T-cell (primary cell): ENCODE measurements at places on chromosomes 2 and 18.

DNA sequence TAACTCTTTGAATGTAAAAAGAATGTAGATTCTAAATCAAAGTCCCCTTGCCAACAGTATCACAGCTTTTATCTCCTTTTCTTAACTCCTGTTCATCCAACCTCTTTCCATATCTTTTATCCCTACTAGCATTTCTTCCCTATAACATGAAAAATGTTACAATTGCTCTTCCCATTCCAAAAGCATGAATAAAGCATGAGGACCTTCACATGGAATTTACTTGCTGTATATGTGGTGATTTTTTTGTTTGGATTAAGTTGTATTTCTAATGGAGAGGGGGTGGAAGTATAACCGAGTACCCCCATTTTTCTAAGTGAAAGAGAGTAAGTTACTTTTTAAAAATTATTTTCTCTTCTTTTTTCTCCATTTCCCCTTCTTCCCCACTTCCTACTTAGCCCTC, 94.9 kb upstream of the RBBP8 start:
- DNase-seq, result no peak

GRCh38 chr18:8788503-8789429, 83.4 kb downstream of the MTCL1 start:
- DNase-seq, result no peak

DNA sequence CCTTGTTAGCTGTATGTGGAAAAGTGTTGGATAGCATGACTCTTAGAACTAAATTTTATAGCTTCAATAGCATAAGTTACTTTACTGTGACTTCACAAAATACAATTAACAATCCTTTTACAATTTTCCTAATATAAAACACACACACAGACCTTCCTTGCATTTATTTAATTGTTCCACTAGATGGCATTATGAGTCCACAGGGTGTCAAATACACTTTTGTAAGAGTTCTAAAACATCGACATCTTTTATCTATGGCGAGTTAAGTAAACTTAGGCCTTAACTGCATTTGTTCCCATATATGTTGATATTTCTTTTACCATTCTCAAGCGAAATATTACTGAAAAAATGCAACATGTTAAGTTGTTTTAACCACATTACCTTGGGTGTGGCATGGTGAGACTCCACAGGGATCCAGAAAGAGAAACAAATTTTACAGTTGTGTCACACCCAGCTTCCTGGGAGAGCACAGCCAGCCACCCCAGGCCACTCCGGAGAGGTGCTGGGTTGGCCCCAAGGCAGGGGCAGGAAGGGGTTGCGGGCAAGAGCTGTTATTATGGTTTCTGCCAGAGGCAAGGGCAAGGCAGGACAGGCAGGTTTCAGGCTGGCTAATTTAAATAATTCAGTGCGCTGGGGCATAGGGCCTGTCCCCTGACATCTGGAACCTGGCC, 312.4 kb upstream of the MC4R start:
- DNase-seq, result no peak

DNA sequence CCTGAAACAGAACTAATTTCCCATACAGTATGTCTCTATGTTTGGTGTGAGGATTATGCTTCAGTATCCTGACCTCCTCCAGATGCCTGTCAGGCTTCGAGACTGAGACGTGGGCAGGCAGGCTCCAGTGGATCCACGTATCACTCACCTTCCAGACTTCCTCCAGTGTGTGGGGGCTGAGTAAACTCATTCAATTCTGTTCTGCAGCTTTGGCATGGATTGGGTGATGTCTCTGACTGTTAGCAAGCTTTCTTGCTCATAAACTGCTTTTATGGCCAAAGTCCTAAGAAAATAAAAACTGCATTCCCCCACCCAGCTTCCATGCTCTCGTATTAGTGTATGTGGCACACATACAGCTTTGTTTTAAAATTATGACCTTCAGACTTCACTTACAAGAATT, 53.6 kb downstream of the CCDC93 start:
- DNase-seq, result no peak

DNA sequence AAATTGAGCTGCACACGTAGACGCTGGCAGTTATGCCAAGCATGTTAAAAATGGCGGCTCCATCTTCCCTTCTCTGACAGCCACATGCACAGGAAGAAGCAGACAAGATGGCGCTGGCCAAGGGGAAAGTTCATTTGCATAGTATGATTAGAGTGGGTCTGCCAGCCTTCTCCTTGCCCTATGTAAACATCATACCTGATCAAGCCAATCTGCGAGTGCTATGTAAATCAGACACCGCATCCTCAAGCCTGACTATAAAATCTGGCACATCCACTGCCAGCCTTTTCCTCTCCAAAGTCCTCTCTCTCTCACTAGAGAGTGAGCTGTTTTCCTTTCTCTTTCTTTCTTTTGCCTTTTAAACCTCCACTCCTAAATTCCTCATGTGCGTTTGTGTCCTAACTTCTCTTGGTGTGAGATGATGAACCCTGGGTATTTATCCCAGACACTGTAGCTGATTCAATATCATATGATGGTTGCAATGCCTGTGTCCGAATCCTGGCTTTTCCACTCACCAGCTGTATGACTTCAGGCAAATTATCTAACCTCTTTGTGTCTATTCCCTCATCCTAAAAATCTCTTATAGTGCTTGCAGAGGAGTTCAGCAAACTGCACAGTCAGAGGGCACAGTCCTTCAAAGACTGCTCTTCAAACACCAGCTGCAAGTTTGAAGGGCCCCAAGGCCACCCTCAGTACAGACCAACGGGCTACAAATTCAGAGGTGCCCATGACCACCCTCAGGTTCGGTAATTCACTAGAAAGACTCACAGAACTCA, 39.3 kb upstream of the ITSN2 start:
- no peak for DNase-seq

DNA sequence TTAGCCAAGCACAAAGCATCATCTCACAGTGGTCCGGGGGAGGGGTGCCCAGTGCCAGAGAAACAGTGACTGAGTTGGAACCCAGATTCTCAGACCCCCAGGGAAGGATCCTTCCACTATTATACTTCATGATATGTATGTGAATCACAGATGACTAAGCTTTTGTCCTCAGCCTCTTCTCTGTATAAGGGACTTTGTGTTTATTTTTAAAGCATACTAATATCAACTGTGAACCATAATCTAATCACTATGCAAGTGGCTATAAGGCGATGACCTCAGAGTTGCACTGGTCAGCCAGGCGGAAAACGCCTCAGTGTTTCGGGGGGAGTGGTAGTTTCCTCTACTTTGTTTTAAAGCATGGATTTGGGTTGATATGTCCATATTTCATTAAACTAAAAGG, 160.4 kb upstream of the TMEM200C start:
- no peak for DNase-seq

DNA sequence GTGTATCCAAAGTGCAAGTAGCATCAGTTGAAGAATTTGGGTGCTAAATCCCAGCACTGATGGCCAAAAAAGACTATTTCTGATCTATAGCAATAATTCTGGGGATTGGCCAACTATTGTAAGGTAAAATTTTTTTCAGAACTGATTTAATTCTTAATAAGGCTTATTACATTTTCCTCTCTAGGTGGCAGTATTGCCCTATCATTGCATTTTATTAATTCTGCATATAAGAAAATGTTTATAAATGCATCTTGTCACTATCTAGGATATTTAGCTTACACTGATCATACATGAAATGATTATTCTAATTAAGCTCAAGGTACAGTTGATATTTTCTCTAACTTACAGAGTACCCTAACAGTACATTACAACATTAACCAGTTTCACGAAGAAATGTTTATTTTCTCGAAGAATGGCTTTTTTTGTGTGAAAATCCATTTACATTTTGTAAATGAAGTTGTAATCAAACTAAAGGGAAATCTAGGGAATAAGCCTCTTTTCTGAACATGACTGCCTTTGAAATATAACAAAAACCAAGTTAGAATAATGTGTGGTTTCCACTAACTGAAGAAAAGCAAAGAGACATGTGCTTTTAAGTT, 11.0 kb downstream of the TTN start:
- DNase-seq, result no peak

DNA sequence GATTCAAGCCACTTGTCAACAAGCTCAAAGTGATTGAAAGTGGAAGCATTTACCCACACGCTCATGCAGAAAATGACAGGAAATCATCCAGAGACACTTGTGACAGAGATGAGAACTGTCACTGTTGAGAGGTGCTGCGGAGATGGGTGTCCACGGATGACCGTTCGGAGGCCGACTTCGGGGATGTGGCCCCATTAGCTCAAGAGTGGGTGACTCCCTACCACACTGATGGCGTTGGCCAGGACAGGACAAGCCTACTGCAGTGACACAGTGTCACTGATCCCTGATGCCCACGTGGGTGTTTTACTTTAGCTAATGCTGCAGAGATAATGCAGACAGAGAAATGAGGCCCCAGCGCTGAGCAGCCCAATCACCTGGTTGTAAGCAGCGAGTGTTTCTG, 81.5 kb upstream of the YWHAQ start:
- no peak for DNase-seq

- no peak for DNase-seq
These were observed 7.2 kb downstream of the ADI1 start for GRCh38 chr2:3512086-3512485.

- DNase-seq, result no peak
These were observed 120.8 kb downstream of the GAREM1 start for GRCh38 chr18:32349728-32350395.

GRCh38 chr2:36461039-36461681, 105.6 kb downstream of the CRIM1 start:
- no peak for DNase-seq

DNA sequence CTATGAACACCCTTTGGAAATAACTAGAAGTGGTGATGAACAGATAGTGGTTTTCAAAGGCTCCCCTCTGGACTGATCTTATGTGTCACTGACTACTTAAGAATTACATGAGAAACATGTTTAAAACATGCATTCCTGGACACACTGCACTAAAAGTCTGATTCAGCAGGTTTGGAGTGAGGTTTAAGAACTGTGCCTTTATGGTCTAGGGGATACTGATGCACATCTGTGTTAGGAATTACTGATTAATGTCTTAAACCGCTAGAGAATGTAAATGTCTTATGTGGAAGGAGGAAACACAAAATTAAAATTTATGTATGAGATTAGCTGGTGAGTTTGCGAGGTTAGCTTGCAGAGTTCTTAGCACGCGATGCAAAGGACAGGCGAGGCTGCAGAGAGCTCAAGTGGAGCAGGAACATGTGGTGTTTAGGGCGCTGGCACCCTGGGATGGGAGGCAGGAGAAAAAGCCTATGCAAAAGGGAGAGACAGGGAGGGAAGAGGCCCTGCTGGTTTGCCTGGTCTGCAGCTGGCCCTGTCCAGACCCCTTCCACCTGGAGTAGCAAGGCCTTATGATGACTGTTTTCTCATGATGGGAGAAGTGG, 11.7 kb downstream of the SH3YL1 start:
- DNase-seq, result no peak

- no peak for DNase-seq
These were observed 168.4 kb upstream of the NCKAP5 start for GRCh38 chr2:133736674-133737073.

GRCh38 chr2:85890522-85891176, 1.9 kb upstream of the ST3GAL5 start:
- no peak for DNase-seq

- DNase-seq, result no peak
These were observed 193.1 kb downstream of the L3MBTL4 start for GRCh38 chr18:6221602-6222014.

GRCh38 chr2:23668756-23669304, 258.1 kb downstream of the ATAD2B start:
- no peak for DNase-seq

- DNase-seq, result no peak
These were observed 41.3 kb downstream of the PDCL3 start for GRCh38 chr2:100603948-100604633.

GRCh38 chr2:71492112-71492511, 38.8 kb downstream of the DYSF start:
- DNase-seq, result no peak

DNA sequence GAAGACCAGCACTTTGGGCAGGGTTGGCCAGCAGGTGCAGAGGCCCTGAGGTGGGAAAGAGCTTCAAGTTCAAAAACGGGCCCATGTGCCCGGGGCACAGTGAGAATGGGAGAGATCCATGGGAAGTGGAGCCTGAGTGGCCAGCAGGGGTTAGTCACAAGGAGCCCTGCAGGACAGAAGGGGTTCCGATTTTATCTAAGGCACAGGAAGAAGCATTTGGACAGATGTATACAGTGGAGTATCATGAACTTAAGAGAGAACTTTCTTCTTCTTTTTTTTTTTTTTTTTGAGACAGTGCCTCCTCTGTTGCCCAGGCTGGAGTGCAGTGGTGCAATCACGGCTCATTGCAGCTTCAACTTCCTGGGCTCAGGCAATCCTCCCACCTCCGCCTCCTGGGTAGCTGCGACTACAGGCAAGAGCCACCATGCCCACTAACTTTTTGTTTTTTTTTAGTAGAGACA, 24.0 kb downstream of the WIPF1 start:
- peak; percentile 61 for DNase-seq

DNA sequence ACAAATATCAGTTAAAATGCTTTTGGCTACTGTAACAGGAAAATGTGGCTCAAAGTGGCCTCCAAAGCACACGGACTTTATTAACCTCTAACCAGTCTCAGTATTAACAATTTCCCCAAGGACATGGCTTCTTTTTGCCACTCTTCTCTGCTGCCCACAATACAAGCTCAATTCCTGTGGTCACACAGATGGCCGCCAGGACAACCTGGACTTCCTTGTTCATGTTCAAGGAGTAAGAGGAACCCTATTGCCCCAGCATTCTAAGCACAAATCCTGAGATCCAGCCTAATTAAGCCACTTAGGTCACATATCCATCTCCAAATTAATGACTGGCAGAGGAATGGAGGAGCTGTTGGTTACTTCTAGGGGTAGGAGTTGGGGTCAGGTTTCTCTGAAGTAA, 38.2 kb downstream of the AOX1 start:
- no peak for DNase-seq

DNA sequence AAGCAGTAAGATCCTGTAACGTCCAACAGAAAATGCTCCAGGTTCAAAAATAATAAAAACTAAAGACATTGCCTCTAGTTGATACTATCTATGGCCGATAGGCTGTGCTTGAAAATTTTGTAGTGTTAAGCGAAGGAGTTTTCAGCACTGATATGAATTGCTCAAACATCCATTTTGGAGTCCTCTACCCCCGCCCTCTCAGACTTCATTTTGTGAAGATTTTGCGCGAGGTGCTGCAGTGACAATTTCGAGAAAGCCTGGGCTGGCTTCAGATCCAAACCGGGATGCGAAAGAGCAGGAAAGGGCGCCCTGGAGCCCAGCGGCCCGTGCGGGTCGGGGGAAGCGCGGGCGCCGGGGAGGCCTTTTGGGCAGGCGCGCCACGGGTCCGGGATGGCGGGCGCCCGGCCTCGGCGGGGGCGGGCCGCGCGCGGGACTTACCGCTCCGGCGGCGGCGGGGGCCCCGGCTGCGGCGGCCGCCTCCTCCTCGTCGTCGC, 1.8 kb downstream of the SP3 start:
- DNase-seq, result peak; percentile 63

DNA sequence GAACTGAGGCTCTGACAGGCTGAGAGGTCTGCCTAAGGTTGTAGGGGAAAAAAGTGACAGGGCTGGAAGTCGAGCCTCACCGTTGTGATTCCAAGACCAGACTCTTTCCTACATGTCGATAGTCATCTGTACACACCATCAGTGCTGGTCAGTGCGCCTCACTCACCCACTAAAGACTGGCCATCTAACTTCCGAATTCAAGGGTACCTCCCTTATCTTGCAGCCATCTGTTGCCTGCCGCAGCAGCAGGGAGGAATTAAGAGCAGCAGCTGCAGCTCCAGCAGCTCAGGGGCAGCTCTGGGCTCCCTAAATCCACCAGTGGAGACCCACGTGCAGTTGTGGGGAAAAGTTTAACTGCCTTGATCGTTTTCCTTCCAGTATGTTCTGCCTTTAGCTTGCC, 32.6 kb upstream of the GPR39 start:
- no peak for DNase-seq

GRCh38 chr18:26630596-26630995, 82.2 kb upstream of the KCTD1 start:
- no peak for DNase-seq
